ENCODE measurements at places on chromosomes 2 and 18. TPM values are rescaled to one million over a fixed set of nuclear protein-coding genes. Genes with fewer than 3 reads are reported as not detected.

The PCARE gene
- total RNA-seq: not detected

DNA sequence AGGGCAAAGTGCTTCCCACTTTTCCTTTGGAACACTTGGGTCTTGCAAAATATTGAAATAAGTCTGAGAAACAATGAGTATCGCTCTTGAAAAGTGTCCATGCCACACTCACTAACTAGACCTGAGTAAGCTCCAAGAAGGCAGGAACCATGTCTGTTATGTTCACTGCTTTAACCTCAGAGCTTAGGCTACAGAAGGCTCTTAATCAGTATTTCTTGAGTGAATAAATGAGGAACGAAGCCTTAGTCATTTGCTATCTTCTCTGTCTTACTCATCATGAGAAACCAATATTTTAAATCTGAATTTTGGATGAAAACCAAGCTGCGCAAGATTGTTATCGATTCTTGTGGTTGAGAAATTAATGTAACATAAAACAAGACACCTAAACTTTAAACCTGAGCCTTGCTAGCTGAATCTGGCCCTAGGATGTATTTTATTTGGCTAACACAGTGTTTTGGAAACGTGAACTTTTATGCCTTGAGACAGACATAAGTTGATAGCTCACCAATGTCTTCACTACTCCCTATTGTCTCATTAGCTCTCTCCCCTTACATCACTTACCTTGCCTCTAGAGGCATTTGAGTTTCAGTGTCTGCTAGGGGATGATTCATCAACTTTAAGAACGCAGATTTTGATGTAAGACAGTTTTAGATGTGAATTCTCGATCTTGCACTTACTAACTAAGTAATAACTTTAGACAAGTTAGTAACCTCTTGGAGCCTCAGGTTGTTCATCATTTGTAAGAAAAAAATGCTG, 392.8 kb upstream of the MEIS1 start:
- no peaks in the 10 kb centered on the region for H3K36me3 ChIP-seq
- no peak for DNase-seq
- no peak overlapping the region for H3K4me3 ChIP-seq
- H3K4me1 ChIP-seq: no peaks in the 10 kb centered on the region
- H3K27me3 ChIP-seq: no peaks in the 10 kb centered on the region

- no peak overlapping the region for H3K4me3 ChIP-seq
- peaks cover 10% of the 10 kb centered on the region for H3K4me1 ChIP-seq
- H3K27ac ChIP-seq: no peak overlapping the region
- H3K36me3 ChIP-seq: no peaks in the 10 kb centered on the region
Measured at GRCh38 chr2:101341421-101341820, 32.9 kb upstream of the RNF149 start.

GRCh38 chr2:64114063-64114911, 29.9 kb downstream of the PELI1 start:
- H3K4me1 ChIP-seq: peaks cover 9% of the 10 kb centered on the region
- DNase-seq: no peak
- no peak overlapping the region for H3K4me3 ChIP-seq
- peak overlapping the region; percentile 8 for H3K27ac ChIP-seq
- H3K36me3 ChIP-seq: no peaks in the 10 kb centered on the region

The REEP1 gene
- total RNA-seq: 0.36 TPM

- H3K36me3 ChIP-seq: no peaks in the 10 kb centered on the region
- no peak overlapping the region for H3K27ac ChIP-seq
- H3K4me3 ChIP-seq: no peak overlapping the region
Measured at GRCh38 chr18:61530681-61531080, 197.5 kb downstream of the CDH20 start.

The SALL3 gene
- not detected for total RNA-seq

Data from osteoblast (primary cell).